ENCODE measurements at places on chromosomes 4 and X.

DNA sequence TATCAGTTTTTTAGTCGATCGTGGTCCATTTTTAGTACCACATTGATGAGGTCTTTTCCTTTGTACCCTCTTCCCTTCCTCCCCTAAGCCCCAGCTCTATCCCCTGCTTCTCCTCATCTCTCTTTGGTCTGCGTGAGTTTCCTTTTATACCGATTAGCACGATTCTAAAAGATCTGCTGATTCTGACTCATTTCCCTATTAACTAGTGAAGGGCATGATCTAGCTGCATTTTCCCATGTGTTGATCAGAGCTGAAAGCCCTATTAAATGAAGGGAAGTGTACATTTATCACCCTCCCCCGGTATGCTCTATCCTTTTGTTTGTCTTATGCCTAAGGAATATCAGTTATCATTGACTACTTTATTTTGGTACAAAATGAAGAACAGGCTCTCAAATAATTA, 181.7 kb upstream of the NPY2R start:
- DNase-seq: no peak

- no peak for DNase-seq
Measured at GRCh38 chr4:82493721-82494425, 63.5 kb downstream of the ENOPH1 start.

DNA sequence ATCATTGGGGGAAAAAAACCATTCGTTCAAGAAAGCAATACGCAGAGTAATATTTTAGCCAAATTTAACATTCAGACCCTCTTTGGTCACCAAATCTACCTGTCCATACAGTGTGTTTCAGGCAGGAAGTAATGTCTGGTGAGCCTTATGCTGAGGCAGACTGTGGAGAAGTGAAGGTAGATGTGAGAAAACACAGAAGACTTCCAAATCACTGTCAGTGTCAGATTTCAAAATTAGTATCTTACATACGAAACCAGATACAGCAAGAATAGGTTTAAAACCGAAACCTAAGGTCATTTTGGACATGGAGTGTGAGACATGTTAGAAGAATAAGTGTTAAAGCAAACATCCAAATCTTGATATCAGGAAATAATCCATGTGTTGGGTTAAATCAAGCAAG, 664.5 kb upstream of the HTR2C start:
- no peak for DNase-seq

DNA sequence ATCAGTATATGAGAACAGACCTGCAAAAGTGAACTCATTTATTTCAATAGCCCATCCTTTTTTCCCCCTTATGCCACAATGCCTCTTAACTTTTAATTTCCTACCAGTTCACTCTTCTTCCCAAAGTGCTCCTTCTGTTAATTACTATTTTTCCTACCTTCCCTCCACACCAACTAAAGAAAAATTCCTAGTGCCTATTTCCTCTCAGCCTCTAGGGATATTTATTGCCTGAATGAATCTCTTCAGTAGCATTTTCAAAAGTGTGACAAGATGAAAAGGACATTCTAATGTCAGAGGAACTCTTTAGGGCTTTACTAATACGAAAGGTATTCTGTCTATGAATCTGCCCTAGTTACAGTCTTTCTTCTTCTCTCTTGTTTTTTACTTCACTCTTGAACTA, 181.1 kb upstream of the SPRY1 start:
- no peak for DNase-seq

DNA sequence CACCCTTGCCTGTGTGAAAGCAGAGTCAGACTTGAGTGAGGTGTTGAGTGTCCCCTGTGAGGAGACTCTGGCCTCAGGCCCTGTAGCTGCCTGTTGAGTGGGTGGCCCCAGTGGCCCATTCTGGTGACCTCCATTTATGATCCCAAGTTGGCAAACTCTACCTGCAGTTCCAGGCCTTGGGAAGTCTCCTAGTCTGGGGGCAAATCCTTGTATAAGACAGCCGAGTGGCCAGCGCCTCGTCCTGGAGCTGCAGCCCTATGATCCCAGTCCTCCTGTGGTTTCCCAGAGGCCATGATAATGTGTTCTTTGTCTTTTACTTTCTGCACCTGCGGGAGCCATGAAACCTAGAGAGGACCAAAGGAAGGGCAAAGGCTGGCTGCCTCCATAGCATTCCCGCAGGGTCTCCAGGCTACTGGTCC, 58.7 kb downstream of the NBDY start:
- no peak for DNase-seq

GRCh38 chr4:168101026-168101425, 8.7 kb downstream of the ANXA10 start:
- DNase-seq: no peak

- DNase-seq: no peak
Measured at GRCh38 chr4:168483811-168484210, 3.5 kb upstream of the DDX60L start.

- no peak for DNase-seq
Measured at GRCh38 chrX:122934131-122934530, 249.9 kb upstream of the GRIA3 start.

- DNase-seq: no peak
Measured at GRCh38 chr4:107862658-107863057, 37.9 kb downstream of the SGMS2 start.

DNA sequence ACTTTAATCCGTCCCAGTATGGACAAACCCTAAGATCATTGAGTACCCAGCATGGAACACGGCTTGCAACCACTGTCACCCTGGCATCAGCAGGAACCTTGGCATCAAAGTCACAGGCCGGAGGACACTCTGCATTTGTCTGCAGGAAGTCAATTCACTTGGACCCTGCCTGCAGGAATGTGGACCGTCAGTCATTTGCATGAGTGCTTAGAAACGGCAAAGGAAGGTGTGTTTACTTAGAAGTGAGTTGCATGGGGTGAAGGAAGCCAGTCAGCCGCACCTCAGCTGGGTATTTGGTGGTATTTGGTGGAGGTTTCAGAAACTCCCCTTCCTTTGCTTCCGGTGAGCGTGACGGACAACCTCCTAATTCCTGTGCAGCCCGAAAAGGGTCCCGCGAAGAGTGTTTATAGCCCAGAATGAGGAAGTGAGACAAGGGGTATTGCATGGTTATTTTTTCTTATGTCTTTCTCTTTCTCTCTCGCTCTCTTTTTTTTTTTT, 15.5 kb downstream of the P2RY8 start:
- peak; percentile 32 for DNase-seq

DNA sequence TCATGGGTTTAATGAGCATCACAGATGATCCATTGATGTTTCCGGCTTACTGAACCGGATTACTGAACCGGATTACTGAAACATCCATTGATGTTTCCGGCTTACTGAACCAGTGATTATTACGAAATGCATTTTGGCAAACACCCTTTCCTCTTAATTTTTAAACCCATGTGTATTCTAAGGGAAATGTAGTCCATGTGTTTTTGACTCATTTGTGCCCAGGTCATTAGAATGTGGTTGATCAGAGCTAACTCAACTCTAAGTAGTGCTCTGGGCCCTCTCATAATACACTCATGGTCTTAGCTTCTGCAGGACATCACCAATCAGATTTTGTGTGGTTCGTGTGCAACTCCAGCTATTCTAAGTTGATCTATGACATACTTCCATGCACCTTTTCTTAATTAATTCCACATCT, 141.6 kb downstream of the SPATA18 start:
- no peak for DNase-seq

DNA sequence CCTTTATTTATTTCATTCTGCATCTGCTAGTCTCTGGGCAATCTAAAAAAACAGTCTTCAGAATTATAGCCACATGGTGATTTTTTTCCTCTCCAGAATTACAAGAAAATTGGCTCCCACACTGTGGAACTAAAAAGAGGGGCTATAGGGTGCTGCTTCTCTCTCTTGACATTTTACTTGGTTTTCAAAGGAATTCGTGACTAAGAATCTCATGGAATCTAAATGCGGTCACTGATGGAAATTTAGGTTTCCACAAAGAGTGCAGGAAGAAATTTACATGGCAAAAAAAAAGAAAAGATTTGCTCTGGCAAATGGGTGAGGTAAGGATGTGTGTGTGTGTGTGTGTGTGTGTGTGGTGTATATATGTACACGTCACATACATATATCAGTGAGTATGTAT, 10.2 kb downstream of the ATXN3L start:
- DNase-seq: no peak

- no peak for DNase-seq
Measured at GRCh38 chr4:151841107-151841506, 80.3 kb upstream of the GATB start.

DNA sequence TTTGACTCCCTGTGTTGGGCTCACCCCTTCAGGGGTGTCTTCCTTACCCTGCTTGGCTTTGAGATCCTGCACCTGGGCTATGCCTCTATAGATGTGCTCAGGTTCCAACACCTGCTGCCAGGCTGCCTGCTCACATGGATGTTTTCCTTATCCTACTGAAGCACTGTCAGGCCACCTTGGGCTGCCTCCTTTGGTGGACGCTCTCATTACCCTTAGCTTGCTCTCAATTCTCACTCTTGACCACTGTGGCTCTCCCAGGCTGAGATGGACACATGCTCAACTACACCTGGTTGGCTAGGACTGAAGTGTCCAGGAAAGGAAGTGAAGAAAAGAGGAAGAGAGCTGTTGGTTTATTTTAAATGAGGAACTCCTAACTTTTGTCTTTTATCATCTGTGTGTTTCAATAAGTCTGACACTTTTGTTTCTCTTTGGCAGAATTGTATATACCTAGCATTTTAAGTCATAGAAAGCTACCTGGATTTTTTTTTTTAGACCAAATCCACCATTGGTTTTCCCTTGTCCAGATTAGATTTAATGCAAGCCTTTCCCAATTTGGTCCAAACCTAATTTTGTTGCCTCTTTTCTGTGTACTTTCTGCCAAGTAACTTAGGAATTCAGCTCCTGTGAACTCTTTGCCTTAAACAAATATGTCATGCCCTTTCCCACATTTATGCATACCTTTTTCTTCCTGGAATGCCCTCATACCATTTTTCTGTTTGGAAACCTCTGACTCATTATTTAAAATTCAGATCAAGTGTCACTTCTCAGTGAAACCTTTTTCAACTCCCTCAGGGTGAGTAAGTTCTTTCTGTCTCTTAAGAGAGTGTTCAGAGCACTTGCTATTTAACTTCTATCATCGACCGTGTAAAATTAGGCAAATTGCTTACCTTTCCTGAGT, 175.8 kb downstream of the GC start:
- DNase-seq: no peak

GRCh38 chr4:13703096-13703495, 75.6 kb upstream of the BOD1L1 start:
- DNase-seq: no peak

DNA sequence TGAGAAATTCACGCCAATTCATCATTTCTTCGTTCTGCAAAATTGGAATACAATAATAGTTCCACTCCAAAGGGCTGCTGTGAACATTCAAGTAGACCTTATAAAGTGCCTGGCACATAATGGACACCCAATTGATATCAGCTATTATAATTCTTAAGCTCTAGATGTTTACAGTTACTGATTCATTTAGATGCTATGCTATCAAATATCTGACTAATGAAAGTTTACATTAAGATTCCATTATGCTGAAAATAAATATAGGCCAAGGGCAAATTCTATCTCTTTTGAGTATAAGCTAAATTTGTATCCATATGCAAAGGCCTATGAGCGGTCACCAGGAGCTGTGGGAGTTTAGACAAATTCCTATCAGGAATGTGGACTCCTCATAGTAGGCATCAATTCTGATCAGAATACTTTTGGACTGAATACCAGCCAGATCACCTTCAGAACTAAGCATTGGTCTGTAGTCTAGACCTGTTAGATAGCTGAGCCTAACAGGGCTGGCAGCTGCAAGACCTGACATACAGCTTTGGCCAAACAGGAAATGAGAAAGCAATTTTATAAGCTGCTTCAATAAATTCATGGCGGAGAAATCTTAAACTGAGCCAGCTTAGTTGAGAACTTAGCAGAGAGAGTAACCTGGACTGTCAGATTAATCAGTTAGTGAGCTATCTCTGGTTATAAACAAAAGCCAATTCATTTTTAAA, 384.3 kb upstream of the ACTRT1 start:
- no peak for DNase-seq

DNA sequence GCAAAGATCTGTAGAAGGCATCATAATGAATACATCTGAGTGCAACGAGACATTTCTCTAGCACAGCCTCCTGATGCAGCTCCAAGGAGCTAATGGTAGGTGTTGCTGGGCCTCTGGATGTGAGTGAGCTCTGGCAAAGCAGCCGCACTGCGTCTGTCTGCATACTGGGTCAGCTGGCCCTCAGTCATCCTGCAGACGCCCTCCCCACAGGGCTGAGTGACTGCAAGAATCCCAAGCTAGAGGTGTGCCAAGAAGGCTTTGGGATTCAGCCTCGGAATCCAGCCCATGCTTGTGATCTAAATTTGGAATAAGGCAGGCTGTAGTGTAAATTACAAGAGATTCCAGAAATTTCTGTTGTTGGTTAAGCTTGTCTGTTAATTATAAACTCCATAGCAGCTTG, 18.5 kb downstream of the HERC3 start:
- DNase-seq: no peak

GRCh38 chrX:123108513-123109427, 75.3 kb upstream of the GRIA3 start:
- DNase-seq: no peak

- no peak for DNase-seq
Measured at GRCh38 chrX:70219938-70220764, 14.3 kb upstream of the AWAT1 start.

DNA sequence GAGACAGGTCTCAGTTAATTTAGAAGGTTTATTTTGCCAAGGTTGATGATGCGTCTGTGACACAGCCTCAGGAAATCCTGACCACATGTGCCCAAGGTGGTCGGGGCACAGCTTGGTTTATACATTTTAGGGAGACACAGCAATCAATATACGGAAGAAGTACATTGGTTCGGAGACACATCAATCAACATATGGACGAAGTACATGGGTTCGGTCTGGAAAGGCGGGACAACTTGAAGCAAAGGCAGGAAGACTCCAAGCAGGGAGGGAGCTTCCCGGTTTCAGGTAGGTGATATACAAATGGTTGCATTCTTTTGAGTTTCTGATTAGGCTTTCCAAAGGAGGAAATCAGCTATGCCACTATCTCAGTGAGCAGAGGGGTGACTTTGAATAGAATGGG, 225.2 kb upstream of the ZFP42 start:
- DNase-seq: no peak

DNA sequence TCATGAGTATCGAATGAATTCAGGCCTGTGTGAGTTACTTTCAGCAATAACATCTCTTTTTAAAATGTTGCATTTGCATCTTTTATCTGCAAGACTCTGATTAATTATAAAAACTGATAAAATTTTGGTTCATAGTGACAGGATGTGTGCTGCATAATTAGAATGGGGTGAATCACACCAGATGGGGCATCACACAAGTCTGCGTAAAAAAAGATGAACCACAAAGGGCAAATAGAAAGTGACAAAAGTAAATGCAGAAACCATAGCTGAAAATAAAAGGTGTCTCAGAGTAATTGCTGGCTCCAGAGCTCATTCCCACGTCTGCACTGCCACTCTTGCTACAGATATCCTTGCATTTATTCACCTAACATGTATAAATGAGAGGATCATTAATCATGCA, 131.1 kb downstream of the HS3ST1 start:
- DNase-seq: no peak

GRCh38 chr4:987624-988513, 1.0 kb downstream of the IDUA start:
- DNase-seq: no peak

- no peak for DNase-seq
Measured at GRCh38 chr4:81106150-81106549, 75.6 kb downstream of the BMP3 start.

- DNase-seq: peak; percentile 31
Measured at GRCh38 chrX:131816551-131817136, 206.5 kb upstream of the STK26 start.

Data from activated CD4-positive, alpha-beta T cell treated with anti-CD3 and anti-CD28 coated beads for 24 hours (primary cell).